ENCODE measurements at places on chromosomes 6 and 20.

DNA sequence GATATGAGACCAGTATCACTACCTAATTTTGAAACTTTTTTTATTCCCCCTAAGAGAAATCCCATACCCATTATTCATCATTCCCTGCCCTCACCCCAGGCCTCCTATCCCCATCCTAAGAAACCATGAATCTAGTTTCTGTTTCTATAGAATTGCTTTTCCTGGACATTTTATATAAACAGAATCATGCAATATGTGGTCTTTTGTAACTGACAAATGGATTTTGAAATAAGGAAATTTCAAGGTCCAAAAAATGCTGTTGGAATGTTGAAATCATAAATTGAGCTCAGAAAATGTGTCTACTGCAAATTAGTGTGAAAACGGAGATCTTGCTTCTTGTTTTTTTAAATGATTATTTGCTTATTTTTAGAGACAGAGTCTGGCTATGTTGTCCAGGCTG, 25.1 kb downstream of the RNF217 start:
- no peak for DNase-seq

DNA sequence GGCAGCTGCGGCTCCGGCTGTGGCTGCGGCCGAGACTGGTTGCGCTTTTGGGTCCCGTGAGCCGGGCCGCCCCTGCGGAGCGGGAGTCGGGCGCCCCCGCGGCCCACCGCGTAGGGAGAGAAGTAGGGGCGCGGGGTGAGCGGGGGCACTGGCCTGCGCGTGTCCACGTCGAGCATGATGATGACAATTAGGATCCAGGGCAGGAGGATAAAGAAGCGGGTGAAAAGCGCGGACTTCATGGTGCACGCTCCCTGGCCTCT, 739 bp downstream of the B3GAT2 start:
- no peak for DNase-seq

DNA sequence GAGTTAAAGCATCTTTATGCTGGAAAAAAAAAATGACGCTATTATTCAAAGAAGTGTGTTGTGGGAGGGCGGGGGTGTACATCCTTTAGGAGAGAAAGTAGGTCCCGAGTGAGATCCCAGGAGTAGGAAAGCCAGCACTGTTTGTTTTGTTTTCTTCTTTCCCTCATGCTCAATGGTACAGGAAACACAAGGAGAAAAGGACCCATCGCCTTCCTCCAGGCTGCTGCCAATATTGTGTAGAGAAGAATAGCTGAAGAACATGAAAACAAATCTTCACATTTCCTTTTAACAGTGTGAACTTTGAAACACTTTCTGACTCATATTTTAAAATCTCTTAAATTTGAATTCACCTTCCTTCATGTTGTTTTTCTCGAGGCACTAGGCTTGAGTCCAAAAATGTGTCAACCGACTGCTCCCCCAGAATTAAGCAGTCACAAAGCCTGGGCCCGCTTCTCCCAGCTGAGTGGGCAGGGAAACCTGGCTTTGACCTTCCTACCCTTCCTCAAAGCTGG, 22.3 kb downstream of the PPP1R16B start:
- no peak for DNase-seq

DNA sequence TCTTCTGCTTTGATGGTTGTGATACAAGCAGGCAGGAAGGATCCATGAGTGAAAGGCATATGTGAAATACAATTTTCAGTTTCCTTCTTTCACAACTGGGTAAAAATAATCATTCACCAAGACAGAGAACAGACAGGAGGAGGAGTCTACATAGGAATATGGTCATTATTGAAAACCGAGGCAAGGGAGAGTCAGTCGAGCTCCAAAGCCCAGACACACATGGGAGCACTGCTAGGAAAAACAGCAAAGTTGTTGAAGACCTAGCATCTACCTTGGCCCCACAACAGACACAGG, 260.6 kb downstream of the ERMARD start:
- no peak for DNase-seq

DNA sequence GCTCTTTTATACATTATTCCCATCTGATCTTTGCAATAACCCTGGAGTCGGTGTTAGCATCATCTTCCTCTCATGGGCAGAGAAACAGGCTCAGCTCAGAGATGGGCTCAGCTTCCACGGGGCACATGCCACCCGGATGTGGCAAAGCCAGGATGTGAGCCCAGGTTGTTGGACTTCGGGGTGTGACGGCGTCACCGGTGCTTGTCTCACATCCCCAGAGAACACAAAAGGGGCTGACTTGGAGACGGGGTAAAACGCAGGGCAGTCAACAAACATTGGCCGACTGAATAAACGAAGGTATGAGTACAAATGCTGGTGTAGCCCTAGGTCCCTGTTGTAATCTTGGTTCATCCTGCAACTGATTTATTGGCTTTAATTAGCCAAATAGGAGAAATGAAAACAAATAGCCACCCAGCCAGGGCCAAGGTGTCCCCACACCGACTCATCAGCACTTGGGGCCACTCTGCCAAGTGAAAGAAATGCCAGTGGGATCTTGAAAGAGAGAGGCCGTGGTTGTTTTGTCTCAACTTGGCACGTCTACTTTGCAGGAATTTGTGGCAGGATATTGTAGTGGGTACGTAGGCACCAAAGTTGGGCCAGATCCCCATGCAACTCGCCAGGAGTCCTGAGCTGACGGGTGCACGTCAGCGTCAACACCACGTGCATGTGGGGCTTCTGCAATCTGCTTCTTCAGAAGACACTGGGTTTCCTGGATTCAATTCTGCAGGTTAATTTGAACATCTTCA, 42.8 kb downstream of the APCDD1L start:
- DNase-seq: no peak

- DNase-seq: no peak
Observed at GRCh38 chr6:121008553-121008952, 325.7 kb downstream of the TBC1D32 start.

- no peak for DNase-seq
Observed at GRCh38 chr6:148242180-148242579, 100.5 kb upstream of the SASH1 start.

DNA sequence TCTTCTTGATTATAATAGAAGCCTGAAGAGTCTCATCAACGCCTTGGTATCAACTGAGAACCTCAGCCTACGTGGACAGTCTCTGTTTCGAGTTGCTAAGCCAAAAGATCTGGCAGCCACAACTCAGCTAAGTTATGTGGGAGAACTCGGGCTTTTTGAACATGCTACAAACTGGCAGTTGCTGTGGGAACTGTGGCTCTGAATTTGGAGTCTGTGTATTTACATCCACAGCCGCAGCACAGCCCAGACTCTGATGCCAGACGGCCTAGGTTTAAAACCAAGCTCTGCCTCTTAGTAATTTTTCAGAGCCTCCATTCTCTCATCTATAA, 35.8 kb downstream of the RIPOR2 start:
- no peak for DNase-seq

- no peak for DNase-seq
Observed at GRCh38 chr6:43744931-43745727, 24.9 kb upstream of the VEGFA start.

DNA sequence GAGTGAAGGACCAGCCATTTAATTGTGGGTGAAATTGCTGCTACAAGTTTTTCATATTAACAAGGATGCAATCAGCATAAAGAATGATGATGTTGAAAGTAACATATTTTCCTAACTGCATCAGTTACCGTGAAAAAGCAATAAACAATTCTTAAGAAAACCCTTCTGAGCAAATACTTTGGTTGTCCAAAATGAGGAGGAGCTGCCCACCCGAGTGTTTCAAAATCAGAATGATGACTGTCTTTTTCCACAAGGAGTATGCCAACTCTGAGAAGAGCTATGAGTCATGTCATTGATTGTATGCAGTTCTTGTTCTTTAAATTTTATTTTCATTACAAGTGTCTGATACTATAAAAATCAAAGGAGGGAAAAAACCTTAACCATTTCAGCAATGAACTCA, 470.5 kb downstream of the COL12A1 start:
- no peak for DNase-seq

DNA sequence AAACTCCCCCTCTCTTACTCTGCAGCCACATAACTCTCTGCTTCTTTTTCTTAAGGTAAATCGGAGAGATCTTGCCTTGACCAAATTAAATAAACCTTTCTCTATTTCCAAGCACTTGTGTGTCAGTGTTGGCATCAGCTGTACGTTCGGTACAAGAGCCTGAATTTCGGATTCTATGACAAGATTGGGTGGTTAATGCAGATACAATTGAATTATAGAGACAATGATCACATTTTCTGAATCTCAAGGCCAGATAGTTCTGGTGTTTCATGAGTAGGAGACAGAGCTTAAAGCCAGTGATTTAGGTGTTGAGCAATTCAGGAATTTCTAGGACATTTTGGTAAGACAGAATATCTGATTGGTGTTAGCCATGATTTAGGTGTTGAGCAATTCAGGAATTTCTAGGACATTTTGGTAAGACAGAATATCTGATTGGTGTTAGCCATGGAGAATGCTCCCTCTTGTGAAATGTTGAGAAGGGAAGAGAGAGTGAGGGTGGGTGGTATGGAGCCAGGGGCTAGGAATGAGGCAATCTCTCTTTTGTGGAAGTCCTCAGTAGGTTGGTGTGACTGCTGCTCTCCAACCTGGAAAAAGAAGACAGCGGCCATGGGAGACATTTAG, 5.1 kb downstream of the SPINT3 start:
- DNase-seq: no peak

DNA sequence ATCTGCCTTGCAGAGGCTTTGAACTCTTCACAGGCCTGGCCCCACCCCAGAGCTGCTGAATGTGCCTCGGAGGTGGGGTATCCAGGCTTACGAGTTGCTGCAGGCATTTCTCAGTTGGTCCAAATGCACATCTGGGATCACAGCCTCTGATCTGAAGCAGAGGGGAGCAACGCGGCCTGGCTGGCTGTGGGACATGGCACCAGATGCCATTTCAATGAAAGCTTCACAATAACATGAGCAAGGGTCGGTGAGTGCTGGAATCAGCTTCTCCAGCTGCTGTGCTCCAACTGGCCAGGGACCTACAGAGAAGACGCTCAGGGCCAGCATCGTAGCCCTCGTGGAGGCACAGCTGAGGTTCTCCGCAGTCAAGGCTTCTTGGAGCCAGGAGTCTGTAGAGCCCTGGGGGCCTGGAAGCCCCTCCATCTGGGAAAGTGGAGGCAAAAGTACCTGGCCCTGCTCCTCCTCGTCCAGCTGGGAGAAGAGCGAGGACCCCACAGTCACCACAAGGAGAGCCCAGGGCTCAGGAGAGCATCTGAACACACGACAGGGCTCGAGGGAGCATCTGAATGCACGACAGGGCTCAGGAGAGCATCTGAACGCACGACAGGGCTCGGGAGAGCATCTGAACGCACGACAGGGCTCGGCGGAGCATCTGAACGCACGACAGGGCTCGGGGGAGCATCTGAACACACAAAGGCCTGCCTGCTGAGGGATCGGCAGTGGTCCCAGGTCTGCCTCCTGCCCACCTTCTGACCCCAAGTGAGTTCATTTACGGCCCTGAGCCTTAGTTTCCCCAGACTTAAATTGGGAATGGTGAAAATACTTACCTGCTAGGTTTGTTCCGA, 165.2 kb downstream of the DLL1 start:
- DNase-seq: no peak

DNA sequence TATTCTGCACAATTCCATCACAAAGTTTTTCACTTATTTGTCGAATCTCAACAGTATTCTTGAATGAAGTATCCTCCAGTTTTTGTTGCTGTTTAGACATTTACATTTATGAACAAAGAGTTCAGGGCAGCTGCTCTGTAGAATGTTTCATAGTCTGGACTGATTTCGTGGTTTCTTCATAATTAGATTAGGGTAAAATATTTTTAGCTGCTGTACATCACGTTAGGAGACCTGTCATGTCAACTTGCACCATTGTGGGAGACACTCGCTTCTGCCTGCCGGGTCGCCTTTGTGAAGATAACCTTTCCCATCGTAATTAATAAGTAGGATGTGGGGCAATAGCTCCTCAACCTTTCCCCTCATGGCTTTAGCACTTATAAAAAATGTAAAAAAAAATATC, 27.5 kb upstream of the RPS6KA2 start:
- DNase-seq: no peak

DNA sequence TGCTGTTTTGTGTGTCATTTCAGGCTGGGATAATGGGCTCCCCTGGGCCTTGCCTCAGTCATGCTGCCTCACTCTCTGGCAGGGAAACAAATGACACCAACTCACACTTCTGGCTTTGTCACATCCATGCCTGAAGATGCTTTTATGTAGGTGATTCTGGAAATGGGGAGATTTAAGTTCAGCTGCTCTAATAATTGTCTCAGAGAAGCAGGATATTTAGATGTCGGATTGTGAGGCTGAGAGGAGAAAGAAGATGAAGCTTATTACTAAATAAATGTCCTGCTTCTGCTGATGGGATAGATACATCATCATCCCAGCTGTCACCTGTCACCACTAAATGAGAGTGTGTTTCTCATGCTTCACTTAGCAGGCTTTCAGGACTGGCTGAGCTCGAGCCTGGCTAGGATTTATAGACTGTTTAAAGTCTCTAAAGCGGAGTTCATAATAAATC, 480.2 kb upstream of the SPTLC3 start:
- DNase-seq: no peak

DNA sequence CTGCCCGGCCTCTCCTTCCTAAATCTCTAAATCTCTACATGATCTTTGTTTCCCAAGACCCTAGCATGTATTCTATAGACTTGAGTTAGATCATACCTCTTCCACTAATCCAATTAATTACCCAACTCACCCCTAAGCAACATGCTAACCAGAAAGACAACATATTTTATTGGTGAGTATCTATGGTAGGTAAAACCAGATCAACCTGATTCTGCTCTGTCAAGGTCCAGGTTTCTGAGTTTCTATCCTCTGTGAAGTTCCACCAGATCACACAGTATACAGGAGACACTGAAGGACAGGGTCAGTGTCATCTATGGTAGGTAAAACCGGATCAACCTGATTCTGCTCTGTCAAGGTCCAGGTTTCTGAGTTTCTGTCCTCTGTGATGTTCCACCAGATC, 363.2 kb upstream of the MARCKS start:
- DNase-seq: no peak

DNA sequence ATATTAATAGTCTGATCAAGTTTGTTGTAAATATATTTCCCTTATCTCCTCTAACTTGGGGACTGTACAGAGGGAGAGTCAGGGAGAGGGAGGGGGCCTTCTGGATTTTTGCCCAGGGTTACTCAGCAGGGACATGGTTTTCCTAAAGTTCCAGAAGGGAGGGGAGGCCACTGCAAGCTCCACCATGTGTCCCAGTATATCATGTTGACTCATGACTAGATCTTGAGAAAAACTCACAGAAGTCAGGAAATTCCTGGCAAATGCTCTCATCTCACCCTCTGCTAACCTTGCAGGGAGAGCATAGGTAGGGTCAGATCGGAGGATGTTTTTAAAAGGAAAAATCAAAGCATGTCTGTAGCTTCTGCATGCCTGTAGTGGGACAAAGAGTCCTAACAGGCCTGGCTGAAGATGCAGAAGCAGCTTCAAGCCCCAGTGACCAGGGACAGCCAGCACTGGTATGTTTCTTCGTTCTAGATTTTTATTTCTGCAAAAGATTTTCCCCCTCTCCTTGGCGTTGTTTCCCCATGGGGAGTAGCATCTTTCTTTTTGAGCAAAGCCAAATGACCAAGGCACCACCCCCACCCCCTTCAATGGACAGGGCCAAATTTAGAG, 272.9 kb upstream of the SUPT3H start:
- DNase-seq: no peak

GRCh38 chr6:169489563-169490245, 212.1 kb downstream of the WDR27 start:
- no peak for DNase-seq

GRCh38 chr6:30513451-30513850, 24.1 kb downstream of the HLA-E start:
- DNase-seq: no peak
